ENCODE measurements at places on chromosomes 5 and 9.

GRCh38 chr9:131409458-131409992, 15.6 kb downstream of the PRRC2B start:
- DNase-seq = no peak

DNA sequence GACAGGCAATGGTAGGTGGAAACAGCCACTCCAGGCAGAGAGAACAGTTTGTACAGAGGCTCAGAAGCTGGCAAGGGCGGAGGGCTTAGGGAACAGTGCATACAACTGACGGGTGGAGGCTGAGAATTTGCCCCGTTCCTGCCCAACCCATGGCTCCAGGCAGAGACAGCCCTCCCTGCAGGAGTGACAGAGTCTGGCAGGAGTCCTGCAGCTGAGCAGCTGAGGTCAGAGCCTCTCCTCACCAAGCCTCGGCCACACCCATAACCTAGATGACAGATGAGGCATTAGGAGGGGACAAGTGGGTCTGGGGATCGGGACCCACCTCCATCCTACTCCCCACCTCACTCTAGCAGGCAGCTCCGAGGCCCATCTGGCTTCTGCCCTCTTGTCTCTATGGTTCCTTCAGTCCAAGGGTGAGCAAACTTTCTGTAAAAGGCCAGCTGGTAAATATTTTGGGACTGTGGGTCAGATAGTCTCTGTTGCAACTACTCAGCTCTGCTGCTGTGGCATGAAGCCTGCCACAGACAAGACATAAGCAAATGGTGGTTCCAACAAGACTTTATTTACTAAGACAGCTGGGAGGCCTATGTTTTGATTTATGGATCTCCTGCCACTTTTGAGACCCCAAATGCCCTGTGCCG, 83.7 kb downstream of the SH3TC2 start:
- DNase-seq = no peak

DNA sequence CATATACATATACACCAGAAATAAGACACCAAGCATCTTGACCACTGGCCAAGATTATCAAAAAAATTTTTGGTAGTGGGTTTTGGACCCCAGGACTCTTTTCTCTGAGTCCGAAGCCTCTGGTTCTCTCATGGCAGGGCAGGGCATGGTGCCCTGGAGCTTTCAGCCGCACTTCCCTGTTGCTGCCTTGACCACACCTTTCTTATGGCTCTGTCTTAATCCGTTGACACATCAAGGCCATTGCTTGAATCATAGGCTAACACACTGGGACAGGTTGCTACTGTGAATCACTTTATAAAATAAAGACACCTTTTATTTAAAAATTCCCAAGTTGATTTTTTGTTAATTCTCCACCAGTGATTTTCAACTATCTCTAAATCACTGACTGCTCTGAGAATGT, 45.4 kb upstream of the CAST start:
- DNase-seq = no peak

DNA sequence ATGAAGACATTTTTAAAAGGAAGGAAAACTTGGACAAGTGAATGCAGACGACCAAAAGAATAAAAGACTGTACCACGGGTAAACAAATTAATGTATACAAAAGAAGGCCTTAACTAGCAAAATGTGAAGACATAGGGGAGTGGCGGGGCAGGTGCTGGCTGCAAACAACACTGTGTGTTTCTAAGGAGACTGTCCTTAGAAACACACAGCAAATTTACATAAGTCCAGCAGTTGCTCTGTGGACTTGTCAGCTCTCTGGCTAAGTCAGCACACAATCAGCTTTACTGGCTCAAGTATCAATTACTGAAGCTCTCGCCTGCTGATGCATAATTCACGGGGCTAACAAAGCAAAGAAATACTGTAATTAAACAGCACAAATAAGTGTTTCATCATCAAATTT, 24.8 kb downstream of the PTBP3 start:
- no peak for DNase-seq

- peak; percentile 30 for DNase-seq
These were observed 184.9 kb downstream of the FANCC start for GRCh38 chr9:95132366-95133324.
